ENCODE measurements at places on chromosomes 2 and 18.

- DNase-seq, result no peak
Measured at GRCh38 chr2:39546937-39547336, 109.9 kb upstream of the MAP4K3 start.

- no peak for DNase-seq
Measured at GRCh38 chr2:120871016-120871635, 135.5 kb downstream of the GLI2 start.

DNA sequence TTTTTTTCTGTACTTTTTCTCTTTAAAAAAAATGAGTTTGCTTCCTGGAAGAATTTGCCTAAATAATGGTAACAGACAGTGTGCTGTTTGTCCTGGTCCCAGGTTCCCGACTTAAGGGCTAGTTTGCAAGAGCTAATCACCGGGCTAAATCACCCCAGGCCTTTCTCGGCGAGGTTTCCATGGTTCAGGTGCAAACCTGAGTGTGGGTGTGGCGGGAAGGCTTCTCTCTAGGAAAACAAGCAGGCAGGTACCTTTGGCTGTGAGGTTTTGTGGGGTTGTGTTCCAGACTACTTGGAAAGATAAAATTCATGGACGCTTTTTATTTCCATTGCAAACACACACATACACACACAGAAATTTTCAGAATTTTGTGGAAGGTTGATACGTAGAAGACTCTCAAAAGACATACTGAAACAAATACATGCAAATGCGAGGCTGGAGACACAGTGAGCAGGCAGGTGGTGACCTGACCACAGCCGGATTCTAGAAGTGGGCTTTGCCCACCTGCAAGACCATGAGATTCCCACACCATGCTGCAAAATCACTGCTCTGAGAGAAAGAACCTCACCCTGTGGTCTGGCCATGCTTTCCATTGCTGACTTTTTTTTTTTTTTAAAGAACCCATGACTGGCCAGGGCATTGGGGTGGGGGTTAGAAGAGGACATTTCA, 815 bp downstream of the CNDP1 start:
- DNase-seq, result no peak

GRCh38 chr2:194545978-194546377, 1111.0 kb upstream of the SLC39A10 start:
- no peak for DNase-seq

- DNase-seq, result no peak
Measured at GRCh38 chr2:41966431-41966893, 81.4 kb upstream of the PKDCC start.

DNA sequence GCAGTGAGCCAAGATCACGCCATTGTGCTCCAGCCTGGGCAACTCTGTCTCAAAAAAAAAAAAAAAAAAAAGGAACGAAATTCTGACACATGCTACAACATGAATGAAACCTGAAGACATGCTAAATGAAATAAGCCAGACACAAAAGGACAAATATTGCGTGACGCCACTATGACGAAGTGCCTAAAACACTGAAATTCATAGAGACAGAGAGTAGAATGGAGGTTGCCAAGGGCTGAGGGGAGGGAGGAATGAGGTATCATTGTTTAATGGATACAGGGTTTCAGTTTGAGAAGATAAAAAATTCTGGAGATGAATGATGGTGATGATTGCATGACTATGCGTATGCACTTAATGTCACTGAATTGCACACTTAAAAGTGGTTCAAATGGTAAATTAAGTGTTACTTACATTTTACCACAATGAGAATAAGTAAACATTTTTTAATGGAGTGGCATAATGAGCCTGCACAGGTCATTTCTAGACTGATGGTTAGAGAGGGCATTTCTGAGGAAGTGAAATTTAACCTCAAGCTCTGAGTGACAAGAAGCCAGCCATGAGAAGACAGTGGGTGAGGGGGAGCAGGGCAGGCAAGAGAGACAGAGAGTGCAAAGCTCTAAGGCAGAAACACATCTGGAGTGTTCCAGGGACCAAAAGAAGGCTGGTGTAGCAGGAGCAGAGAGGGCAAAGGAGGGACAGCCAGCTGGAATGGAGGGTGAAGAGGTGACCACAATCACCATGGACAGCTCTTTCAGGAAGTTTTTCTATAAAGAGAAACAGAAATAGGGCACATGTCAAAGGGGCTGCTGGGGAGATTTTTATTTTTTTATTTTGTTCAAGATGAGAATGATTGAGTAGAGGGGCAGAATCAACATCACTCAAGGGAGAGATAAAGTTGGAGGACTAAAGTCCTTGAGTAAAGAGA, 20.6 kb upstream of the EXOC6B start:
- DNase-seq, result no peak

Data from SK-N-DZ (cell line).